ENCODE measurements at places on chromosomes 3 and 15. TPM values are rescaled to one million over a fixed set of nuclear protein-coding genes. Genes with fewer than 3 reads are reported as not detected.

The SLC49A4 gene
- total RNA-seq = 18.0 TPM

The BCHE gene
- total RNA-seq = 9.2 TPM

The GP9 gene
- total RNA-seq = not detected

The PCCB gene
- total RNA-seq = 41.6 TPM

The THAP10 gene
- 1.6 TPM for total RNA-seq

The SUSD5 gene
- total RNA-seq = 2.9 TPM

The KIF9 gene
- total RNA-seq = 7.5 TPM

The PLSCR2 gene
- total RNA-seq = not detected

The UBL7 gene
- 46.1 TPM for total RNA-seq

The NDN gene
- total RNA-seq = 59.5 TPM

The PRSS50 gene
- total RNA-seq = not detected

The MRPL47 gene
- total RNA-seq = 45.9 TPM

The GOLGA8T gene
- 0.32 TPM for total RNA-seq

The THSD4 gene
- total RNA-seq = 0.99 TPM

The CACNA2D3 gene
- total RNA-seq = 0.34 TPM

The RCCD1 gene
- 6.5 TPM for total RNA-seq

The ITPKA gene
- total RNA-seq = 1.0 TPM

The MEGF11 gene
- total RNA-seq = 0.16 TPM

The SGO1 gene
- total RNA-seq = 1.9 TPM

The PRICKLE2 gene
- total RNA-seq = 101 TPM

The CD200 gene
- 11.1 TPM for total RNA-seq

The ERICH6 gene
- total RNA-seq = 0.09 TPM

The POPDC2 gene
- total RNA-seq = 2.1 TPM

The CEP19 gene
- total RNA-seq = 3.3 TPM

The GPR27 gene
- total RNA-seq = 2.0 TPM

The GOLGA6C gene
- total RNA-seq = not detected

The SI gene
- not detected for total RNA-seq

The KLHL40 gene
- not detected for total RNA-seq

The MOBP gene
- 0.41 TPM for total RNA-seq

The GOLGA8J gene
- 0.67 TPM for total RNA-seq

The MUSTN1 gene
- total RNA-seq = not detected

The C3orf49 gene
- total RNA-seq = not detected

The ZNF717 gene
- 2.4 TPM for total RNA-seq

The SLC2A2 gene
- total RNA-seq = not detected

The CFAP91 gene
- total RNA-seq = not detected

The LDHAL6B gene
- total RNA-seq = not detected

All from astrocyte (in vitro differentiated cells and primary cell).